ENCODE measurements at places on chromosomes 2 and 18.
A peak's percentile ranks its signal among the peaks of the same experiment; 100 is the strongest.

GRCh38 chr2:67057901-67058703 lies 339.0 kb upstream of the ETAA1 start:
- no peak for DNase-seq

GRCh38 chr2:43388371-43388770 lies 162.0 kb upstream of the ZFP36L2 start:
- DNase-seq, result no peak

DNA sequence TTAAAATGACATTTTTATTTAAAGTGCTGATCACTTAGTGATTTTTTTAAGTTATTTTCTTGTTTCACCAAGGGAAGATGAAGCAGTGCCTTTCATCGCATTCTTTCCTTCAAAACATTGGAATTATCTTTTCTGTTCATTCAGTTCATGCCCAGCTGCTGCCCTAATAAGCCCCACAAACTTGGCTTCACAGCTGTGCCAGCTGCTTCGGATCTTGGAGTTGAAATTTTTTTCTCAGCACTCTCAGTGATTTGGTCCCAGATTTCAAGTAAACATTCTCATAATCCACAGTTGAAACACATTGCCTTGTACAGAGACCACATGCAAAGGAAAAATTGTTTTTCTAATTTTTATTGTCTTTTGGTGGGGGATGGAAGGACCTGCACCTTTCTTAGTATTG lies 353.3 kb upstream of the LRP1B start:
- no peak for DNase-seq

DNA sequence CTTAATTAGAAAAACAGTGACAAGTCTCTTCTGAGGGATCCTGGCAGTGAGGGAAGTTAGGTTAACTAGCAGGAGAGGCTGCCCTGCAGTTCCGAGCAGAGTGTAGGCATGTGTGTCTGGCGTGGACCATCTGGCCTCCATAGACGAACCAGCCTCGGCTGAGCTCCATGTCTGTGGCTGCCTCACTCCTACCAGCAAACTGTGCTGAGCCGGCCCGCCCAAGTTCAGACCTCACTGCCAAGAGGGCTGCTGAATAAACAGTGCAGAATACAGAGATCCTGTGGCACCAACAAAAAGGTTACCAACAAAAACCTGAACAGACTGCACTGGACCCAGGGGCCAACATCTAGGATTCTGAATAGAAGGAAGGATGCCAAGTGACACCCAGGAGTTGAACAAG lies 27.3 kb downstream of the INO80C start:
- DNase-seq, result no peak

DNA sequence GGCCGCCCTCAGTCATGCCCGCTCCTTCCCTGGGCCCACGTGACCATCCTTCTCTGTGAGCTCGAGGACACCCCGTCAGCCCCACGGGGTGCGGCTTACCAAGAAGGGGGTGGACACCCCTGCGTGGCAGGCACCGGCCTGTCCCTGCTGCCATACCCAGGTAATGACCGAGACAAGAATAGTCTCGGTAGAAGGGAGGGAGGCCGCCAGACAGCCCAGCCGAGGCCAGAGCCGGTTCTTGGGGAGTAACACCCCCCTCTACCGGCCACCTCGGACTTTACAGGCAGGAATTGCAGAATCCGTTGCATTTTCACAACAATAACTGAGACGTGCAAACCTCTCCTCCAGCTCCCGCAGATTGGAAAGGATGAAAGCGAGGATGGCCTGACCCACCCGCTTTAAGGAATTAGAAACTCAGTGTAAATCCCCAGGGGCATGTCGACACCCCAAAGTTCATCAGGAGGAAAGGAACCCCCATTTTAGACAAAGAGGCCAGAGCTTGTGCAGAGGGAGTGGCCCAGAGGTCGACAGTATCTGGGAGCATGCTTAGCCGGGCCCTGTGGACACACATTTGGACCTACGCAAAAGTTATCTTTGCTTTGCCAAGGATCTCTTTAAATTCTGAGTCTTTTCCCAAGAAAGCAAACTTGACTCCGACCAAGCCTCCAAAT lies 60.1 kb upstream of the GLI2 start:
- DNase-seq, result no peak

- no peak for DNase-seq
These were observed 135.6 kb downstream of the SMAD2 start for GRCh38 chr18:47794725-47795433.

GRCh38 chr2:98731041-98731893 lies at the start of gene MGAT4A:
Gene MGAT4A, minus strand, starts transcription at chr2:98731132. Its CDS starts 4,800 bp downstream, at chr2:98726332.
- DNase-seq, result peak; percentile 20

DNA sequence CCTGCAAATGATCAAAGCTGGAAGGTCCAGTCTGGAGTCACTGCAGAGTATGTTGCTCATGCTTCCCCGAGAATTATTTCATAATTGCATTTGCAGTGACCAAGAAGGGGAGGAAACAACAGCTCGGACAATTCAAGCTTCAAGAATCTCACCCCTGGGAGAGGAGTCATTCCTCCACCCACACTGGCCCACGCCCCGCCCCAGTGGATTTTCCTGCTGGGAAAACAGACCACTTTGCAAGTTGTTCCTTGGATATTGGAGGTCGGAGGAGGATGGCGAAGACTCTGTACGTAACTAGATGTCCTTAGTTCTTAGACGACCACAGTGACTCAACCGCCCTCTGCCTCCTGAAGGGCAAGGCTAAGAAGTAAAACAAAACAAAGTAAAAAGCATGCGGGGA lies 159.4 kb downstream of the TPO start:
- DNase-seq, result no peak

DNA sequence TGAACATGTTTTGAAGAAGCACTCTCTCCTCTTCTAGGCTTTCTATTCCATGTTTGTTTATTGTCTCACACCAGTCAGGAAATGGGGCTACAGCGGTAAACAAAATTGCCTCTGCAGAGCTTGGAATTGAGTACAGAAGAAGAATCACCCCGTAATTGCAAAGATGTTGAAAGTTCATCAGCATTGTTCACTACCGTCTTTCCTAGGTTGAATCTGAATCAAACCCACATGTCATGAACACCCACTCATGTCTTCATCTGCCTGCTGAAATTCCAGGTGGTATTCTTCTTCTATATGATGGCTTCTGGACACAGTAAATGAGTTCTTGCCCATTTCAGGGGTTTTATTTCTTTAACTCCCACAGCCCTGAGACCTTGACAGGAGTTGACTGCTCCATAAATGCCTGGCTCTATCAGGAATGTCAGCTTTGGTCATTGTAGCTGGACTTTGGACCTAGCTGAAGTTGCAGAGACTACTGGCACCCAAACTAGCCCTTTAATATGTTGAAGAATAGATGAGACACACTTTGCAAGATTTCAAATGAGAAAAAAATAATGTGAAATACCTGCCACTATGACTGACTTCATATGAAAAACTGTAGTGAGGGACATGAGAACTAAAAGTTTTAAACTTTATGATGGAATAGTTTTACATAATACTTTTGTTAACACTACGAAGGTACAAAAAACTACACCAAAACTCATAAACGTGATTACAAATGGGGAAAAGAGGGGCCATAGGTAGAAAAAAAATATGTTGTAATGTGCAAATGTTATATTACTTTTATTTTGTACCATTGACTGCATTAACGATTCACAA lies 1235.3 kb upstream of the ZEB2 start:
- no peak for DNase-seq

GRCh38 chr18:9135912-9136314 lies 668 bp upstream of the ANKRD12 start:
- peak; percentile 57 for DNase-seq

DNA sequence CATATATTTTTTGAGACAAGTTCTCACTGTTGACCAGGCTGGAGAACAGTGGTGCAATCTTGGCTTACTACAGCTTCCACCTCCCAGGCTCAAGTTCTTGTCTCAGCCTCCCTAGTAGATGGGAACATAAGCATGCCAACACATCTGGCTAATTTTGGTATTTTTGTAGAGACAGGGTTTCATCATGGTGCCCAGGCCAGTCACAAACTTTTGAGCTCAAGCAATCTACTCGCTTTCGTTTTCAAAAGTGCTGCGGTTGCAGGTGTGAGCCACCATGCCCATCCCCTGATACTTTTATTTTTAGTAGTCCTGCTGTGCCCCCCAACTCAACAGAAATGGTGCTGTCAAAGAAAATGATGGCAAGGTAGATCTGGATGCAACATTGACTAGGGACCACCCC lies 1127.3 kb downstream of the SUCLG1 start:
- no peak for DNase-seq

- no peak for DNase-seq
These were observed 14.4 kb upstream of the RPE start for GRCh38 chr2:209988010-209988409.

- DNase-seq, result no peak
These were observed 54.2 kb downstream of the ZCCHC2 start for GRCh38 chr18:62576845-62577512.
